Activated CD4-positive, alpha-beta T cell treated with anti-CD3 and anti-CD28 coated beads, Interleukin-2, amount 50 U/mL, for 48 hours (primary cell): ENCODE measurements at places on chromosomes 6 and 20.

- peak; percentile 72 for DNase-seq
Measured at GRCh38 chr20:41135187-41135887, 2.0 kb upstream of the PLCG1 start.

- DNase-seq: no peak
Measured at GRCh38 chr6:131781687-131782086, 26.1 kb upstream of the ENPP1 start.

DNA sequence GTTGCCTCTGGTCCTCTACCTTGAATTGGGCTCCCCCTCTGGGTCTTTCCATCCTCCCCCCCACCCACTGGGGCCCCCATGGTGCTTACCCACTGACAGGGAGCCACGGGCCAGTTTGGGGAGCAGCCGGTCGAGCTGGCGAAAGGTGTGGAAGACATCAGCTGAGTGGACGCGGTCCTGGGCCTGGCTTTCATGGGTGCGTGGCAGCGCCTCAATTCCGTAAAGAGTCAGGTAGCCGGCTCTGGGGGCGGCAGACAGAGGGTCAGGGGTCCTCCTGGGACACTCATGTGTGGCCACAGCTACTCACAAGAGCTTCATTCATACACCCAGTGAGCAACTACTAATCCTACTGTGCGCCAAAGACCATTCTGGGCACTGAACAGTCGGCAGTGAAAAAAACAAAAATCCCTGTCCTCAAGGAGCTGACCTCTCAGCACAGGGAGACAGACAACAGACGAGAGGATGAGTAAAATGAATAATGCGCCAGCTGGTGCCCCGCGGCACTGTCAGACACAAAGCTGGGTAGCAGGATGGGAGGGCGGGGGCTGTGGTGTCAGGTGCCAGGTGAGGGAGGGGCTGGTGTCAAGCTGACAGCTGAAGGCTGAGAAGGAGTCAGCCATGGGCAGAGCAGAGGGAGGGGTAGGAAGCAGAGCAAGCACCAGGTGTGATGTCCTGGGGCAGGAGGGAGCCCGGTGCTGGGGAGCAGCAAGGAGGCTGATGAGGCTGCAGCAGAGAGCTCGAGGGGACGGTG, 28.3 kb downstream of the PTGIS start:
- DNase-seq: no peak

DNA sequence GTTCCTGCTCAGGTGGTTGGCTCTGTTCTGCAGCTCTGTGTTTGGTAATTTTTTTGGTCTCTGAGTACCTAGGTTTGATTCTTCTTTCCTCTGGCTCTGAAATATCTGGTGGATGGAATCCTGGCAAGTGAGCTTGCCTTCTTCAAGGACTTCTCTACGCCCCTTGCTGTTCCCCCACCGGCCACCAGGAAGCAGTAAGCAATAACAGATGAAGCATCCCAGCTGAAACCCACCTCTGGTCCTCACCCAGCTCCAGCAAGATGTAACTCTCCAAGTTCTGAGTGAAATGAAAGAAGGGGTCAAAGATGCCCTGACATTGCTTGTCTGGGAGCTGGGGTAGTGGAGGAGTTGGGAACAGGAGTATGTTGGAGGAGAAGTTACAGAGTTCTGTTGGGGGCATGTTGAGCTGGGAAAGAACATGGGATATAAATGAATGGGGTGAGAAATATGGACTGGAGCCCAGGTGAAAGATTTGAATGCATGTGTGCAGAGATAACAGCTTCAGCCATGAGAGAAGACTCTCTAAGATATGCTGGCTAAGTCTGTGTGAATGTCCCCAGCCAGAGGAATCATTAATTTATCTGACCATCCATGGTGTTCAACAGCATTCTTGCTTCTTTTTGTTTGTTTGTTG, 51.3 kb upstream of the GLP1R start:
- DNase-seq: peak; percentile 44

DNA sequence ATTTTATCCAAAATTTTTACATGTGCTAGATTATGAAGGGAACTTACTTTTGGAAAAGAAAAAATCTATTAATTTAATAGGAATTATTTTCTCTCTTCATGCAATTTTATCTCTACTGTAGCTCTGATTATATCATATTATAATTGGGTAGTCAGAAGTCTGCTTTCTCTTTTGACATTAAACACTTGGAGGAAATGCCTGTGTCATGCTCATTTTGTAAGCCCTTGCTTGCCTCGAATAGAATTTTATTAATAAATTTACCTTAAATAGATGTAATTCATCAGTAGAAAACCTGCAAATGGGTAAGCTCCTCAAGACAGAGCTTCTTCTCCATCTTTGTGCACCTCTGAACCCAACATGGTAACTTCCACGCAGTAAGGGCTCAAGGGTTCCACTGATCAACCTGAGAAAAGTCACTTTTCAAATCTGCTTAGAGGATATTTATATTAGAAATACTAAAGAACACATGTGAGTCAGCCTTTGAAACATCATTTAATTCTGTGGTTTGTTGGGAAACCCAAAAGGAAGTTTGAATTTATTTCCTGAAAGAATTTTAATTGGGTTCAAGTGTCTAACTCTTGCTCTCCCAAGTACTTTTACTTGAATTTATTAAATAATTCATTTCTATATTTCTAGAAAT, 266.0 kb downstream of the ALDH8A1 start:
- no peak for DNase-seq

- DNase-seq: no peak
Measured at GRCh38 chr6:108661982-108662381, 101.3 kb downstream of the FOXO3 start.

GRCh38 chr20:50322703-50323131, 132.1 kb downstream of the CEBPB start:
- no peak for DNase-seq

GRCh38 chr6:1136415-1136774, 175.5 kb upstream of the FOXQ1 start:
- no peak for DNase-seq

- peak; percentile 69 for DNase-seq
Measured at GRCh38 chr6:105810105-105810921, 275.8 kb upstream of the PRDM1 start.

DNA sequence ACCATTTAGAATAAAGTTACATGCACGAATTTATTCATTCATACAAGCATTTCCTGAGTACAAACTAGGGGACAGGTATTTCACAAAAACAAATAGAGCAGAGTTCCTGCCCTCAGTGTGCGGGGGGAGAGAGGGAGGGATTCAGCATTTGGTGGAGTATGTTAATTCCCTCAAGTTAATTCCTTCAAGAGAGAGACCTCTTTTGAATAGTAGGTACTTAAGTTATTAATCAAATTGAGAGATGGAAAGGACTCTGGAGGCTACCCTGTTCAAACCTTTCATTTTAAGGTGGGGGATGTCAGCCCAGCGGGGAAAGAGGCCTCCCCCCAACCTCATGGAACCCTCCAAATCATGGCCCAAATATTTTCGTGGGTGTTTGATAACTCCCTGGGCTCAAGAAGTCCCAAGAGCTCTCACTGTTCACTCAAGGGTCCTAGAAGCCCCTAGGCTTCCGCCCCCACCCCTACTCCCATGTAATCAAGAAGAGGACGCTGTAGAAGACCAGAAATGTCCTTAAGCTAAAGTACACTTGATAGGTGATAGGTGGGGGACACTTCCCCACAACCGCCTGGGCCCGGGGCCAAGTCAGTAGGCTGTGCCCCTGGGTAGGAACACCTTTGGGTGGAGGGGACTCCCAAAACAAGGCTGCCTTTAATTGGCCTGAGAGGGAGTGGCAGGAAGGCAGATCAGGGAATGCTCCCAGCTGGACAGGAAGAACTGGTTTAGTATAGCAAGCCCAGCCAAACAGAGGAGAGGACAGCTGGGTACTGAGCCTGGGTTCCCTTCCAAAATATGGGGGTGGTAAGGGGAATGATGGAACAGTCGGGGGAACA, 2.9 kb downstream of the SDC4 start:
- no peak for DNase-seq

- DNase-seq: no peak
Measured at GRCh38 chr20:31494131-31494530, 19.0 kb downstream of the REM1 start.

GRCh38 chr20:6439737-6440442, 317.1 kb upstream of the FERMT1 start:
- no peak for DNase-seq

- DNase-seq: no peak
Measured at GRCh38 chr6:157964100-157964499, 17.6 kb upstream of the SYNJ2 start.

- no peak for DNase-seq
Measured at GRCh38 chr20:18904192-18904591, 90.6 kb downstream of the SCP2D1 start.

GRCh38 chr20:9122571-9122970, 53.7 kb downstream of the PLCB4 start:
- DNase-seq: no peak

DNA sequence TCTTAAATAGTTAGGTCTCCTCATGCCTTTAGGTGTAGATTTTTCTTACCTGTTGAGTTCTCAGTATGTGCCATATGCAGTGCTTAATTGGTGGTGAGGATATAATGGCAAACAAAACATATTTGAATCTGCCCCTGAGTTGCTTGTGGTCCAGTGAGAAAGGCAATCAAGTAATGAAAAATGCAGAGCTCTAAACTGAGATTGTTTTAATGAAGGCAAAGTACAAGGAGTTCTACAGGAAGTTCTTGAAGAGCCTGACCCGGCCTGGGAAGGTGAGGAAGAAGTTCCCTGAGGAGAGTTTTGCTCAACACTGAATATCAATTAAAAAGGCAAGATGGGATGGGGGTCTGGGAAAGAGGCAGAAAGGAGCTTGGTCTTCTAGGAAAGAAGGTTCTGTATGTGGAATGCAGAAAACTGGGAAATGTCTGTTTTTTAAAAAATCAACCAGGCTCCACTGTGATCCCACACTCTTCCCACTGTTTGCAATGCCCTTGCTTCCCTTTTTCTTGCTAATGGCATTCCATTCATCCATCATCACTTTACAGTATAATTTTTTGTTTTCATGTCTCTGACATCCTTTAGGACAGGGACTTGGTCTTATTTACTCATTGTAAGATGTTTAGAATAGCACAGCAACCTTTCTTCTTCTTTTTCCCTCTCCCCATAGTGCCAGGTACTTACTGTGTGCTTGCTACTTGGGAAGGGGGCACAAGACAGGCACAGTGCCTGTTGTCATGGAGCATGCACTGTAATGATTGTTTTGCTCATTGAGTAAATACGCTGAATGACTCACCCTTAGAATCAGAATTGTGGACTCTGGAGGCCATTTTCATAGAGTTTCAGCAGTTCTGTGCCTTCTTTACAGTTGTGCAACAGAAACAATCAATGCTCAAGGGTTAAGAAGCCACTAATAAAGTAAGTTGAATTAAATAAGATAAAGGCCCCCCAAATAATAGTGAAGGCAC, 64.3 kb downstream of the ANKS1A start:
- no peak for DNase-seq

DNA sequence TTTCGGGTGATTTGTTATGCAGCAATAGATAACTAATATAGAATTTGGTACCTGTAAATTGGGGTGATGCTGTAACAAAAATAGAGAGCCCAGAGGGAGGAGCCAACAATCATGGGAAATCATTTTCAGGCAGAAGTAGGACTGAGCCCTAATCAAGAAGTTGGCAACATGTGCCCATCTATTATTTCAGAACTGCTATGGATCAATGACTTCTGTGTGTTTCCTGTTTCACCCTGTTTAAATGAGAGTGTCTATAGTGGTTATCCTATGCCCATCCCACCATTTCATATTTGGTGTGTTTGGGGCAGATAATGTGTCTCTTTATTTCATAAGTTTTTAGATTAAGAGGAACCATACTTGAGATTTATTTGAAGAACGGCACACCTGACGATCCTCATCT, 330.8 kb upstream of the CITED2 start:
- DNase-seq: no peak

- DNase-seq: no peak
Measured at GRCh38 chr6:91697010-91697695, 1110.3 kb upstream of the MAP3K7 start.
